Naive thymus-derived CD8-positive, alpha-beta T cell (primary cell): ENCODE measurements at places on chromosomes 2 and 18.

DNA sequence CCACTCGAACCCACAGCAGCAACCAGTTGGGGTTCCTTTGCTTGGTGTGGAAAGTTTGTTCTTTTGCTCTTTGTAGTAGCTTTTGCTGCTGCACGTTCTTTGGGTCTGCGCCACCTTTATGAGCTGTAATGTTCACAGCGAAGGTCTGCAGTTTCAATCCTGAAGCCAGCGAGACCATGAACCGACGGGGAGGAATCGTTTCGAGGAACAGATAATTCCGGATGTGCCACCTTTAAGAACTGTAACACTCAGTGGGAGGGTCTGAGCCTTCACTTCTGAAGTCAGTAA is 14.3 kb downstream of the GPR17 start:
- no peak for DNase-seq

GRCh38 chr18:51107082-51107481 is 77.1 kb downstream of the SMAD4 start:
- no peak for DNase-seq

DNA sequence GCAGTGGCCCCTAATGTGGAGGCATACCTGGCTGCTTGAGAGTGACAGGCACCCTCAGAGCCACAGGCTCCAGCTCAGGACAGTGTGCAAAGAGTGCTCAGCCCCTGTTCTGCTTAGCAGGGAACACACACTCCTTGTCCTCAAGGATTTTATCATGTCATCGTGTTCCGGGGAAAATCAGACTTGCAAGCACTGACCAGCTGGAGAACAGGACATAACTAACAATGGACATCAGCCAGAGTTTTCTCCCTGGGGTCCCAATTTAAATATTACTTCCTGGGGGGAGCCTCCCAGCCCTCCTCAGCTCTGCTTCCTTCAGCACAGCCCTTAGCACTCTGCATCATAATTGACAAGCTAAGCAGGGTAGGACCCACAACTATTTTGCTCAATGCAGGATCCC is 175.4 kb upstream of the ACAA2 start:
- DNase-seq, result no peak

DNA sequence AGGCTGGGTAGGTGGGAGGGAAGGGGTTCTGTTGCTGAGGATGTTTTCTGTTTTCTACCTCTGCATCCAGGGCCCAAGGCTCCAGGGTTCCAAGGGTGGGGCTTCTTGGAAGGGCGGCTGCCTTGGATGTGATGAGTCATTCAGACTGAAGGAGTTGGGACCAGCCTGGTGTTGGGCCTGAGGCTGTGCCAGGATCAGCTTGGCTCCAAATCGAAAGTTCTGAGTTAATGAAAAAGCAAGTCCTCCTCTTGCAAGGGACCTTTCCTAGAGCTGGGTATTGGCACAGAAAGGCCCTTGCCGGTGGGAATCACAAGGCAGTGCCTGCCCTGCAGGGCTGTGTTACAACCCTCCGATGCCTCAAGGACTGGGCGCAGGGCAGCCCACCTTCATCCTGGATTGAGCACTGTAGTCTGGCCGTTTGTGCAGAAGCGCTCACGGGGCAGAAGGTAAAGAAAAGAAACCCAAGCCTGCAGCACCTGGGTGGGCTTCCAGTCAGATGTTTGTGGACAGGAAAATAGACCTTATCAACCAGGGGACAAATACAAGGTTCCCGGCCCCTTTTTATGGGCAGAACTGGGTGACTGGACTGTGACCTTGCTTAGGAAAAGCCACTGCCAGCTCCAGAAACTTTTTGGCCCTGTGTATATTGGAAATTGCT is 52.5 kb upstream of the MCFD2 start:
- no peak for DNase-seq

DNA sequence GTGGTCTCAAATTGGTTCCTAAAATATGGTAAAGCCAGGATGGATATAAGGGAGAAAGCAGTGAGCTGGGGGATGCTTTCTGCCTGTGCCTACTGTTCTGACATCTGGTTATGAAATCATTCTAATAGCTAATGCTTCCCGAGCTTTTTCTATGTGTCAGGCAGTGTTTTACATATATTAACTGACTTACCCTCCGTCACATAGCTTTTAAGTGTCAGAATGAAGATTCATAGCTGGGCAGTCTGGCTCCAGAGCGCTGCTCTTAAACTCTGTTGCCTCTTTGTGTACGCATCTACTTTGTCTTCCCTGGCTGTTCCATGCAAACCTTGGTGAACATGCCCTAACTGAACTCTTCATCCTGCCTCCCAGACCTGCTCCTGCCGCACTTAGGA is 195.7 kb downstream of the LPIN1 start:
- DNase-seq, result no peak

DNA sequence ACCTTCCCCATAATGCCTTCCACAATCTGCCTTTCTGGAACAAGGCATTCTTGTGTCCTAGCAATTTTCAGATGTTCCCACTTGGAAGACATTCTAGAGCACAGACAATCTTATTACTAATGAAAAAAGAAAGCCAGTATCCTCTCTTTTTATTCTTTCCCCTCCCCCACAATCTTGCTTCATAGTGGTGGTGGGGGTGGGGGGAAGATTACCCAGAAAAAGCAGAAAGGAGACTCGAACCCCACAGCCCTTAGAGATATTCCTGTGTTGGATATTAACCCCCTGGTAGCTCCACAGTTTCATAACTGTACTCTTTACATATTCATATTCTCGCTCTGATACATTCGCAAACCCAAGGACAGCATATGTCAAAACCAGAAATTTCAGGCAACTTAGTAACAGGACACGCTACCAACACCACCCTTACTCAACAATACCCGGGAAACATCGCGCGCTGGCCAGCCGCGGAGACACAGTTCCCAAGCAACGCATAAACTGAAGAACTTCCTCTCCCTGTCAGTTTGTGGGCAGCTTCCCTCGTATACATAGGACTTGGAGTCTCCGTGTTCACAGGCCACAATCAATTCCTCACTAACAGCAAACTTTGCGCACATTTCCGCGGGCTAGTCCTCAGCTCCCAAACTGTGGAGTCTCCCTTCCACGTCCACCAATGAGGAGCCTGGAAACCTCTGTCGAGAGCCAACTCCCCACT is 793 bp downstream of the NR4A2 start:
- peak; percentile 12 for DNase-seq

DNA sequence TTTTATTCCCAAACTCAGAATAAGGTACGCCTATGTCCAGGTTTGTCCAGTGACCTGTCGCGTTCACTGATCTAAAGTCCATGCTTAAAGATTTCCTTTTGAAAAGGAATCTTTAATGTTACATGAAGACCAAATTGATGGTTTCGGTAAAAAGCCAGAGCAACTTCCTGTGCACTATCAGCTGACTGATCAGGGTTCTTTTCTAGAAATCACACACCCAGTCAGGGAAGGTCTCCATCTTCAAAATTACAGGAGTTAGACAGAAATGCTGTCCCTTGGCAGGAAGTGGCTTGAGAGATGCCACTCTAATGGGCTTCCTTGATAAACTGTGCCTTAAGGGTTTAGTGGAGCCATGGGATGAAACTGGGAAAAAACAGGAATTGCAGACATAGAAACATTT is 14.7 kb upstream of the ARHGAP25 start:
- DNase-seq, result no peak

GRCh38 chr2:12070581-12070980 is 324.1 kb downstream of the LPIN1 start:
- no peak for DNase-seq

- peak; percentile 11 for DNase-seq
Observed at GRCh38 chr18:13112982-13113381, 105.6 kb upstream of the LDLRAD4 start.

DNA sequence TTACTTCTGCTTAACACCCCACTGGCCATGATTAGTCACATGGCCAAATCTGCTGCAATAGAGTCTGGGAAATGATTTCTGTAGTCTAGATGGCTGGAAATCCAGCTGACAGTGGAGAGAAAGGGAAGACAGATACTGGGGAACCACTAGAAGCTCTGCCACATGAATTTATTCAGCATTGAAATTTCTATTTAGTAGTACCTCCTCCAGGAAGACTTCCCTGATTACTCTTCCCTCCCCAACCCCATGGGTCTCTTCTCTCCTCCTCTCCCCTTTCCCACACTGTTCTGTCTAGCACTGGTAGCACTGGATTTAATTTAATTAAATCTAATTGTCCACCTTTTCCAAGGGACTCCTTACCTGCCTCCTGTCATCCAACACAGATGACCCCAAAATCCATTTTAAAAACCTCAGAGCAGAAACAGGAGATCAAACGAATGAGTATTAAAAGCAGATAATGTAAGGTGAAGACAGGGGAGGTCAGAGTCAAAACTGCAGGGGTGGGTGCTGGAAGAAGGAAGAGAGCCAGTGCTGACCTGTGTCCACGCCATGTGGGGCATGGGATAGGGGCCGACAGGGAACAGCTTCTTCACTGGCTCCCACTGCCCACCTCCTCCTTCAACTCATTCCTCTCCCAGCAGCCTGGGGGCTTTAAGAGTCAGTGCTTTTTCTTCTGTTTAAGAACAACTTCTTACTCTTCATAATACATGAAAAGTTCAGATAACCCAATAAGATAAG is 169.2 kb upstream of the HS6ST1 start:
- no peak for DNase-seq

- no peak for DNase-seq
Observed at GRCh38 chr2:182698671-182699070, 17.4 kb upstream of the DNAJC10 start.

- no peak for DNase-seq
Observed at GRCh38 chr2:69575926-69576325, 67.6 kb downstream of the AAK1 start.

DNA sequence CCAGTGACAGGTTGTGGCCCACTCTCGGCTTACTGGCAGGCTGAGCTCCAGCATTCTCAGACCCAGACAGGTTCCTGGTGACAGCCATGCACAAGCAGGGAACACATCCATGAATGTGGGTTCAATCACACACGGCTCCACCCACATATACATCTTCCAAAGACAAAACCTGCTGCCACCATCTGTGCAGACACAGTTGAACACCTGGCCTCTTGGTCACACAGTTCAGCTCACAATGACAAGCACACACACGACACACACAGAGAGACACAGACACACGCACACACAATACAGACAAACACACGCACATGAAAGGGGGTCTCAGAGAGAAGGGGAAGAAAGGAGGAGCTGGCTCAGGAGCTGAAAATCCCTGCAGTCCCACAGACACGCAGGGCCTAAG is 32.1 kb upstream of the PTMA start:
- DNase-seq, result no peak

DNA sequence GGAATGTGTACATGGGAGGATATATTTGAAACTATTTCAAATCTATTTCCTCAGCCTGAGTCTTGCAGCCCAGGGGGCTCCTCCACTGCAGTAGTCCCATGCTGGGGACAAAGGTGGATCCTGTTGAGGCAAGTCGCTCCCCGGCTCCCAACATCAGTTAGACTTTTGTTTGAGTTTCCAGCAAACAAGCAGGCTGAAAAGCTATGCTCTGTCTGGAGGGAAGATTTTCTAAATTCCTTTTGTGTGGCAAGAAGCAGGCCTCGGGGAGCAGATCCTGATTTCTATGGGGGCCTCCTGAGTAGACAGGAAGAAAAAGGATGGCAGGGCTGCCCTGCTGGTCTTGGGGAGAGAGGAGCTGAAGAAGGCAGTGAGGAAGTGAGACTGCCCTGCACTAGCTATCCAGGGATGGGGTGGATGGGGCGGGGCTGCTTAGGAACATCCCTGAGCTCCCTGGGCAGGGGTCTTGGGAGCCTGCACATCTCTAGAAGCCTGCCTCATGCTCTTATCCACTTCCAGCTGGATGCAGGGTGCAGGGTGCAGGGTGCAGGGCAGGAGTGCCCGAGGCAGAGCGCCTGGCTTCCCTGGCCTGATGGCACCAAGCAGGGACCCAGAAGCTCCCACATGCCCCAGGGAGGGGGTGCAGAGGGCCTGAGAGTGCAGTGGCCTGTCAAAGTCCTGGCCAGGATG is 6.0 kb upstream of the CIB4 start:
- DNase-seq, result no peak

DNA sequence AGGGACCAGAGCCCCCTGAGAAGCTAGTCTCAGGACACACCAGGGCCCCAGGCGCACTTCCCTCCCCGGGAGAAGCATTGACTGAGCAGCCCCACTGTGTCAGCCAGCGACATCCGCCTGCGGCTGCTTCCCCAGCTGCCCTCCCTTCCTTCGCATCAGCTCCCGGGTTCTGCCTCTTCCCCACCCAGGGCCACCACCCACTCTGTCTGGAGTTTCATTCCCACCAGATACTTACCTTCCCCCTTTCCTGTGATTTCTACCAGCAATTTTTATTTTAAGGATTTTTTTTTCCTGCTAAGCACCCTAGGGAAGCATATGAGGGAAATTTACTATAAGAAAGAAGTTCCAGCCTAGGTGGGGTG is 99.2 kb downstream of the SMAD7 start:
- DNase-seq, result no peak

DNA sequence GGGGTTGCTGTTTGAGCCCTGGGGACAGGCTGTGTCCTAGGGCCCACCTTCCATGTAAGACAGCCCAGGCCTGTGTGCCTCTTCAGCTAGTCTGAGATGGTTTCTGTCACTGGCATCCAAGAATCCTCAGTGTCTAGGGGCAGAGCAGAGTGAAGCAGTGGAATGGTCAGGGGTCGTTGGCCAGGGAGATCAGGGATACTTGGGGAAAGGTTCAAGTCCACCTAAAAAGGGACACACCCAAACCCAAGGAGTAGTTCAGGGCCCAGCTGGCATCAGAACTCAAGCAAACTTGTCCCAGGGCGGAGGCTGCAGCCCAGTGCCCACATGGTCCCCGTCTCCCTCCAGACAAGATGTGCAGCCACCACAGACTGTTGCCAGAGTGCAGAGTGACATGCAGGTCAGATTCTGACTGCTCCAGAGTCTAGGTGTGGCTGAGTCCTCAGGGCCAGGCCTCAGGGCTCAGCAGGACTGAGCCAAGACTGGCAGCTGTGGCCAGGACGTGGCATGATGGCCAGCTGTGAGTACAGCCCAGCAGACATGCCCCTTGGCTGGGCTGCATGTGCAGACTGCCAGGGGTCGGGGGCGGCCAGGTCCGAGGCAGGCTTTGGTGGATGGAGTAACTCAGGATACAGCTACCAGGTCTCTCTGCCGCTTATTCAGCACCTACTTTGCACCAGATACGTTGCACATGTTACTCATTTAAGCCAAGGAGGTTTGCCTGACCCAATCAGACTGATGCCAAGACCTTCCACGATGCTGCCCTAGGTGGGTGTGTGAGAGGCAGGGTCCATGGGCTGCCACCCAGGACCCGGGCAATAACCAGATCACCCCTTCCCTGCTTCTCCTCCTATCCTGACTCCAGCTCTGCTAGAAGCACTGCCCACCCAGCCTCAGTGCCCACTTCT is 146.6 kb downstream of the SMAD7 start:
- no peak for DNase-seq

GRCh38 chr2:168663993-168664392 is 138.4 kb upstream of the NOSTRIN start:
- no peak for DNase-seq

- no peak for DNase-seq
Observed at GRCh38 chr18:24270358-24270936, 127.2 kb downstream of the OSBPL1A start.

DNA sequence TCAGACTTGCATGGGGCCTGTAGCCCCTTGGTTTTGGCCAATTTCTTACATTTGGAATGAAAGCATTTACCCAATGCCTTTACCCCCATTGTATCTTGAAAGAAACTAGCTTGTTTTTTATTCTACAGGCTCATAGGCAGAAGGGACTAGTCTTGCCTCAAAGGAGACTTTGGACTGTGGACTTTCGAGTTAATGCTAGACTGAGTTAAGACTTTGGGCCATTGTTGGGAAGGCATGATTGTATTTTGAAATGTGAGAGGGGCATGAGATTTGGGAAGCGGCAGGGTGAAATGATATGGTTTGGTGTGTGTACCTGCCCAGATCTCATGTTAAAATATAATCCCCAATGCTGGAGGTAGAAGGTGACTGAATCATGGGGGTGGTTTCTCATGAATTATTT is 13.4 kb upstream of the WDR75 start:
- no peak for DNase-seq

GRCh38 chr18:12388442-12388841 is 11.4 kb upstream of the AFG3L2 start:
- DNase-seq, result no peak
